ENCODE measurements at places on chromosomes 11 and 22. TPM values are rescaled to one million over a fixed set of nuclear protein-coding genes. Genes with fewer than 3 reads are reported as not detected.

- DNase-seq: no peak
Observed at GRCh38 chr22:49621601-49622210, 206.0 kb downstream of the BRD1 start.

The CNIH2 gene
- 5.2 TPM for total RNA-seq

The OR4A16 gene
- not detected for total RNA-seq

The INSC gene
- not detected for total RNA-seq

The PKP3 gene
- 222 TPM for total RNA-seq

Measured in PC-3 (cell line).